ENCODE measurements at places on chromosomes 2 and 18.

- no peak for DNase-seq
Measured at GRCh38 chr18:26434887-26435286, 113.5 kb downstream of the KCTD1 start.

GRCh38 chr18:6284761-6285160 is 129.9 kb downstream of the L3MBTL4 start:
- no peak for DNase-seq

DNA sequence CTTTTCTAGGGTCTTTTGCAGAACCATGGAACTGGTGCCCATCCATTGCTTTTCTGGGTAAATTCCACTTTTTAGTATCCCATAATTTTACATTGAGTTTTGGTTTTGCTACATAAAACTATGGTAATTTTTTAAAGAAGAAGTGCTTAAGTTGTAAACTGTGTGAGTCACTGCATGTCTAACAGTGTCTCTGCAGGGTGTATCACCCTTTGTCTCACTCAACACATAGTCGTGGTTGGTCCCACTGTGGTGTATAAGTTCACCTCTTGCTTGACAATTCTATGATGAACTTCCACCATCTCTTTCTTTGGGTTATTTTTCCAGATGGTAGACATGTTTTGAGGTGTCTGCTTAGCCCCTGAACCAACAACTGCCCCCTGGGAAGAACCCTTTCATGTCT is 10.5 kb downstream of the SCTR start:
- no peak for DNase-seq

GRCh38 chr2:109164739-109165221 is 35.8 kb downstream of the SH3RF3 start:
- DNase-seq = no peak

DNA sequence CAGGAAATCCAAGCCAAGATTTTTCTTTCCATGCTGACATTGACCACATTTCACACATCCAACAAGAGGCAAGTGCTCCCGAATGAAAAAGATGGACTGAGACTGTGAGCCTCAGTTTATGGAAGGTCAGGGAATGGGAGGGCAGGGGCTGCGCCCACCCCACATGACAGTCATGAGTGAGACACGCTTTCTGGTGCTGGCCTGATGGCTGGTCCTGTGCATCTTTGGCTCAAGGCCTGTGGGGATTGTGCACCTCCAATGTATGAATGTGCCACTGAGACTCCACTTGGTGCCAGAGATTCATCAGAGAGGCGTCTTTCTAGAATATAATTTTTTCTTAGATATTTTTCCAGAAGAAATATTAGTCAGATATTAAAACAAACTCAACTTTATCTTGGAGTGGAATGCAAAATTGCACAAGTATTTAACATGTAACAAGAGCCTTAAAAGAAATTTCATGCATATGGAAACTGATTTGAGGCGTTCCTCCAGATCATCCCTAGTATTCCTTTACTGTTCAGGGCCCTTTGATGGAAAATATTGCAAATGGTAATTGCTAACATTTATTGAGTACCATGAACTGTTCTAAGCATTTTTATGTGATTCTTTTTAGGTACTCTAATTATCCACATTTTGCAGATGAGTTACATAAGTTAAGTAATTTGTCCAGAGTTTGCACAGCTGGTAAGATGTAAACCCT is 87.3 kb upstream of the GPR45 start:
- DNase-seq = no peak

Data from GOT3 (cell line).